Mucosa of gallbladder (tissue), 1 donor: ENCODE measurements at places on chromosomes 16 and 17. TPM values are rescaled to one million over a fixed set of nuclear protein-coding genes. Genes with fewer than 3 reads are reported as not detected.

DNA sequence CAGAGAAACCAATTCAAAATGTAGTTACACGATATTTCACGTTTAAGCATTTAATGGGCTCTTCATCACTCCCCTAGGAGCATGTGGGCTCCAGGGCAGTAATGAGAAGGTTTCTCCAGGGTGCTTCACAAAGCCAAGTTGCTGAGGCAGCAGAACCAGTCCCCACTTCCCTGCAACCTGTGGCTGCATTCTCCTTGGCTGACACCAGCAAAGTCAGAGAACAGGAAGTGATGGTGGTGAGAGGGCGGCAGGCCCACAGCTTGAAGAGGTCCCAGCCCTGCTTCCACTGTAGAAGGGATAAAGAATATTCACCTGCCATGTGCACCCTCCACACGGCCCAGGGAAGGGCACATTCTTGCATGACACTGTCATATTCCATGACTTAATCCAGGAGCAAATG lies 133.2 kb downstream of the CBLN1 start:
- no peak for DNase-seq

- DNase-seq = no peak
Measured at GRCh38 chr17:13350466-13350865, 251.3 kb downstream of the HS3ST3A1 start.

DNA sequence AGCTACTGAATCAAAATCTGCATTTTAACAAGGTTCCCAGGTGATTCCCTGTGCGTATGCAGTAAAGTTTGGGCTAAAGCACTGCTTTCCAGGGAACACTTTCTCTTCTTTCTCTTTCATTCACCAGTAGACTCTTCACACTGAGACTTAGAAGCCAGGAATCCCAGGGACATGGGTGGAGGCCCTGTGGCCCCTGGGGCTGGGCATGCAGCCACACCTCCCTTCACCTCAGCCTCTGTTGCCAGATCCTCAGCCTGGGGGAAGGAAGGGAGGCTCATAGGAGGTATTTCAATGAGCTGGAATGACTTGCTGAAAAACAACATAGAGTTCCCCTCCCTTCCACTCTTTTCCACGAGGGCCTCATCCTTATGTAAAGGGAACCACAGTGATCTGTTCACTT lies 1.2 kb downstream of the G6PC3 start:
- no peak for DNase-seq

DNA sequence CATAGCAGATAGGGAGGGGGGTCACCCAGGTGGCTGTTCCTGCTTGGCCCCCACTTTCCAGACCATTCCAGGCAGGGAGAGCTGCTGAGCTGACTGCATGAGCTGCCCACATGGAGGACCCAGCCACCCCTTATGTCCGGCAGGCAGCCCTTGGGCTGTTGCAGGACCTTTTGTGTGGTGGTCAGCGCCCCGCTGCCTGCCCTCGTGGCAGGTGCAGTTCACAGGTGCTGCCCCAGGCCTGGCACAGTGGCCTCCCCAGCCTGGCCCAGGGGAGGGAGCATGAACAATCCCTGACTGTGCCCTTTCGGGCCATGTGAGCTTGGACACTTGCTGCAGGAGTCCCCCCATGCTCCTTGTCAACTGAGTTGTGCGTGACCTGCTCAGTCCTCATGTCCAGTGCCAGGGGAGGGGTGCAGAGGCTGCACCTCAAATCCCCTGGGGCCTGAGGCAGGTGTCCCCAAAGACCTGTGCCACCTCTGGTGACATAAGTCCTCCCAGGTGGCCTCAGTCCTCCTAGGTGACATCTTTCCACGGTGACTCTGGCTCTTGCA lies 8.6 kb downstream of the TBC1D26 start:
- no peak for DNase-seq

GRCh38 chr17:68398691-68399637 lies 58.3 kb downstream of the WIPI1 start:
- DNase-seq = peak; percentile 53

DNA sequence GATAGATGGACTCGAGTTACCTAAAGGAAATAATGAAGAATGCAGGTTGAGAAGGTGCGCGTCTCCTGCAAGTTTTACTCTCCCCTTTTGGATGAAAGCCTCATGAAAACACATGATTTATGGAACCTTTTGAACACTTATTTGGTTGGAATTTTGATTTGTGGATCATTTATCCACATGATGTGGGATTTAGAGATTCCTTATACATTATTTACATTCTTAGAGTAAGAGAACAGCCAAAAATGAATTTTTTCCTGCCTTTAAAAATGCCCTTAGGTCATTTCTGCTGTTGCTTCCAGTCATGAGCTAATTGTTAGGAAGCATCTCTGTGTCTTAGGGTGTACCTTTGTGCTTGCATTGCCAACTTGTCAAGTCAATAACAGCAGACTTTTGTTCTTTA lies 99.9 kb downstream of the RPTOR start:
- no peak for DNase-seq

GRCh38 chr17:39777534-39778365 lies 40.0 kb downstream of the GRB7 start:
- DNase-seq = no peak

- DNase-seq = no peak
Measured at GRCh38 chr17:78227455-78227916, 3.9 kb upstream of the TMEM235 start.

DNA sequence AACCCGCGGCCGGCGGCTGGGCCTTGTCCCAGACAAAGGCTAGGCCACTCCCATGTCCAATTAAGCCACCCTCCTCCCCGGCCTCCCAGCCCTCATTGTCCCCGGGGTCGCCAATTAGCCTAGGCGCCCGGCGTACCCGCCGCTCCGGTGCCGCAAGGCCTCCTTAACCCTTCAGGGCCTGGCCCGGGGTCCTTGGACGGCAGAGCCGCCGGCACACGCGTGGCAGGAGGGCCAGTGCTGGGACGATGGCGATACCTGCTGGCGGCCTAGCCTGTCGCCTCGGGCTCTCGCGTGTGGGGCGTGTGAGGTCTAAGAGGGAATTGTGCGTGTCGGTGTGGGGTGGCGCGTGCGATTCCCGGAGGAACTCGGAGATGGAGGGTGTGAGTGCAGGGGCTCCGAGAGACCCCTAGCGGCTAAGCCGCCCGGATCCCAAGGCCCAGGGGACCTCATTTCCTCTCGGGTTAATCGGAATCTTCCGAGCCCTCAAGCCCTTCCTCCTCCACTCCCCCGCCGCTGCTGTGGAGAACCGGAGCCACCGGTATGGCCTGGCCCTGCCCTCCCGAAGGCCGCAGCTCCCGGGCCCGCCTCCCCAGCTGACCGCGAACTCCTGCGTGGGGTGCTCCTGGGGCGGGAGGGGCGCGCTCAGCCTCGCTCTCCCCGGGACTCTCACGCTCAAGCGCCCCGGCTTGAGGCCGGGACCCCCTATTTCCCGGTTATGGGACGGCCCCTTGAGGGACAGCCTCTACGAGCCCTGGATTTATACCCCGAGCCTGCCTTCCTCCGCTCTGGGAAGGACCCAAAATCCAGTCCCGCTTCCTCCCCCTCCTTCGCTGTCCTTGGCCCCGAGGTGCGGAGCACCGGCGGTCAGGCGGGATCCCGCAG lies 11.9 kb downstream of the TBX2 start:
- DNase-seq = peak; percentile 55

GRCh38 chr16:52633230-52633629 lies 86.3 kb upstream of the TOX3 start:
- DNase-seq = no peak

GRCh38 chr16:88673716-88674379 lies 11.0 kb upstream of the MVD start:
- DNase-seq = no peak

- no peak for DNase-seq
Measured at GRCh38 chr16:7376227-7376626, 43.6 kb downstream of the RBFOX1 start.

- no peak for DNase-seq
Measured at GRCh38 chr17:55160501-55160900, 104.3 kb upstream of the HLF start.

NOG gene
- 0.20 TPM for total RNA-seq

GUCY2D gene
- total RNA-seq = 0.63 TPM

ABCC12 gene
- 0.69 TPM for total RNA-seq
